Stimulated activated CD4-positive, alpha-beta T cell treated with anti-CD3 and anti-CD28 coated beads, Interleukin-1b, Interleukin-23, amount 100 ng/mL, for 1 hour (primary cell): ENCODE measurements at places on chromosomes 13 and 19.

DNA sequence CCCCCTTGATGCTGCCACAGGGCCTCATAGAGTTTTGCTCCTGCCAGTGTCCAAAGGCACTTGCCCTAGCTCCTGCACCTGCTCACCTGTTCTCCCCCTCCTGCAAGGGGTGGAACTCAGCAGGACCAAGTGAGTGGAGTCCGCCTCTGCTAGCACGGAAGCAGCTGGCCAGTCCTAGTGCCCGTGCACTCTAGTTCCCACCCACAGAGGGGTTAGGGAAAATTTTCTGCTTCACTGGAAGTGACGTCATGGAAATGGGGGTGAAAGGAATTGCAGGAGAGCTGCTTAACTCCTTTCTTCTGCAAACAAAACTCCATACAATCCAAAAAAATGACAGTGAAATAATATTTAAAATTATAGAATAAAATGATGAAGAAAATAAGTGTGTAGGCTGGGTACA is 609.7 kb upstream of the SLITRK1 start:
- no peak for DNase-seq

GRCh38 chr13:40352380-40352778 is 314.1 kb downstream of the FOXO1 start:
- DNase-seq, result no peak

GRCh38 chr13:98147521-98147920 is 4.6 kb downstream of the FARP1 start:
- no peak for DNase-seq

DNA sequence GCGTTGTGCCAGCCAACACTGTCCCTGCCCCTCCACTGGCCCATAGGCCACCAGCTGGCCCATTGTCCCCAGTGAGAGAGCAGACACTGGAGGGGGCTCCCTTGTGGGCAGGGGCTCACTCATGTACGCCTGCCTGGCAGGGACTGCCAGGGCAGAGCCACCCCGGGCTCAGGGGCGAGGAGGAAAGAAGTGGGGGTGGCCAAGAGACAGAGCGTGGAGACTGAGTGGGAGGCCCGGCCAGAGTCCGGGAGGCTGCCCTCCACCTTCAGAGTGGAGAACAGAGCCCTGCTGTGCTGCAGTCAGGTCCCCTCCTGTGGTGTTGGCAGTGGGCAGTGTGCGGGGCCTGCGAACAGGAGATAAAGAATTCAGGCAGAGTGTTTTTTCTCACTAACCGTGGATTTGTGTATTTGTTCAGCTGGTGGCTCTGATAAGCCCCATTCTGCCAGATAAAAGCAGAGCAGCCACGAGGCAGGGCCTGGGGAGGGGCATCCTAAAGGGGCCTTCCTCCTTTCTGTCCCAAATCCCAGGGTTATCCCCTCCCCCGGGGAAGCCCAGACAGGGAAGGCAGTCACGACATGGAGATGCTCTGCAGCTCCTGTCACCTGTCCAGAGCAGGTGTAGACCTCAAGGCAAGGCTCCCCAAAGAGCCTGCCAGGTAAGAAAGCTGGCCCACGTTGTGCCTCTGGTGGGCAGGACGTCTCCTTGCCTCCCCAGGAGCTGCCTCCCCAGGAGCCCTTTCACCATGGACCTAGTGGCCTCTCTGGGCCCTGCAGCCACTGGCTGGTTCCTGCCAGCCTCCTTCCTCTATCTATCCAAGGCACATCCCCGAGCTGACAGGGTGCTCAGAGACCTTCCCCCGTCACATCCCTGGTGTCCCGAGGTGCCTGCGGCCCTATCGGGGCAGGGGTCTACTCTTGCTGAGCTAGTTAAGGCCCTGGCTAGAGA is 33.0 kb downstream of the LYL1 start:
- DNase-seq, result no peak

DNA sequence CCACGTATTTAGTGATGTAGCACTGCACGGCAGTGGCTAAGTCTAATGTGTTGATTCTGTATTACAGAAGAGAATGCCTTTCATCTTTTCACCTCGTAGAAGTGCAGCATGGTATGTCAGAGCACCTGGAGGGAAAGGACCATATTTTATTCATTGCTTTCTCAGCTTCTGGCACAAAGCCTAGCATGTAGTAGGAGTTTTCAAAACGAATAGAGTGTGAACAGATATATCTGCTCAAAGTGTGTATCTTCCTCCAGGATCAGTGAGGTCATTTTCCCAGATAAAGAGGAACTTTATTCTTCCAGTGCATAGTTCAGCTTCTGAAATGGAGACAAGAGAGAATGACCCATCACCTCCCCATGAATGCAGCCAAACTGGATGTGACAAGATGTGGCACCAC is 21.2 kb upstream of the PCDH8 start:
- DNase-seq, result no peak

DNA sequence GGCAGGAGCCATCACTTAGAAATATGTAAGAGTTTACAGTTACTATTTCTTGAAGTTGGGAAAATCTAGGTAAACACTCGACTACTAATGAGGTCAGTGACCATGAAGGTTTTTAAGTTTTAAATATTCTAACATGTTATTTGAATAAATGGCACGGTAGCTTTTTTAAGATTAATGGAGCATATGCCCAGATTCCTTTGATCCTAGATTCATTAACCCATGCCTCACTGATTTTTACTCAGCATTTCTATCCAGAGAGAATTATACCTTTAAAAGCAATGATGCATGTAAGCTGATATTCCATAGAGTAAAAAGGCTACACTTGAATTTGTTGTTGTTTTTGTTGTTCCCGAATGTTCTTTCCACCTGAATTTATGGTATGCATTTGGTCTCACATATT is 541.4 kb downstream of the DACH1 start:
- no peak for DNase-seq

DNA sequence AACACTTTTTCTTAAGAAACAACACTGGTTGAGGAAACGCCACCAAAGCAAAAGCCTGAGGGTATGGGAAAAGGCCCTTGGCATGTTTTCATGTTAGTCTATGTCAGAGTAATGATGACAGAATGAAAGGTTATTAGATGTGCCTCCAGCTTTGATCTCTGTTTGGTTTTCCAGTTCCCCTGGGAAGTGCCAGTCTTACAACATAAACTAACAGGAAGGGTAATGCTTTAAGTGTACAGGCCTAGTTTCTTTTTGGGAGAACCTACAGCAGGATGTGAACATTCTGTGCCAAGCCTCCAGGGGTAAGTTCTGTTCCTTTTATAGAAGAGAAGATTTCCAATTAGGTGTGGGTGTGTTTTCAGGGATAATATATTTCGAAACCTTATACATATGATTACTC is 121.7 kb downstream of the FNDC3A start:
- DNase-seq, result no peak

GRCh38 chr13:47893527-47893926 is 107.5 kb downstream of the SUCLA2 start:
- DNase-seq, result no peak

DNA sequence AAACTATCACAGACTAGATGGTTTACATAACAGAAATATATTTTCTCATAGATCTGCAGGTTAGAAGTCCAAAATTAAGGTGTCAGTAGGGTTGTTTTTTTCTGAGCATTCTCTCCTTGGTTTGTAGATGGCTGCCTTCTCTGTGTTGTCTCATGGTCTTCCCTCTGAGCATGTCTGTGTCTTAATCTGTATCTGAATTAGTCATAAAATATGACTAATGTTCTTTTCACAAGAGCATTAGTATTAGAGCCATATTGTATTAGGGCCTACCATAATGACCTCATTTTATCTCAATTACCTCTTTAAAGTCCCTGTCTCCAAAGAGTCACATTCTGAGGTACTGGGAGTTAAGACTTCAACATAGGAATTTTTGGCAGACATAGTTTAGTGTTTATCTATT is 77.2 kb upstream of the OBI1 start:
- no peak for DNase-seq

- DNase-seq, result no peak
These were observed 578.7 kb downstream of the DIAPH3 start for GRCh38 chr13:59584761-59585670.

GRCh38 chr19:8045872-8046568 is 6.5 kb upstream of the CCL25 start:
- DNase-seq, result no peak

DNA sequence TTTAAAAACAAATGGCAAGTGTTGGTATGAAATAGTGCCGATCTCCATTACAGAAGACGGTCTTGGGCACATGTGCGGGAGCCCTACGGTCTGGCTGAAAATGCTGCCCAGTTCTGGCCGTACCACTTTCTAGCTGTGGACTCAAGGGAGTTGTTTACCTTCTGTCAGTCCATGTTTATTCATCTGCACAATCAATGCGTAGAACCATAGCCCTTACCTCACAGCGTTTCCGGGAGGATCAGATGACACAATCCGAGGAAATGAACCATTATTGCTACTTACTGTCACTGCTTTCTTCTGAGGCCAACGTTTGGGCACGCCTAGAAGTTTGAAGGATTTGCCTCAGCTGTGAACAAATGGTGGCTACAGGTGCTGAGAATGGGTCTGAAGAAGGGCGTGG is 31.2 kb downstream of the GADD45B start:
- DNase-seq, result no peak

- no peak for DNase-seq
These were observed at the start of gene GPR18 for GRCh38 chr13:99258210-99258860. Gene GPR18, minus strand, starts transcription at chr13:99258379. Its CDS starts 2,507 bp downstream, at chr13:99255872.

DNA sequence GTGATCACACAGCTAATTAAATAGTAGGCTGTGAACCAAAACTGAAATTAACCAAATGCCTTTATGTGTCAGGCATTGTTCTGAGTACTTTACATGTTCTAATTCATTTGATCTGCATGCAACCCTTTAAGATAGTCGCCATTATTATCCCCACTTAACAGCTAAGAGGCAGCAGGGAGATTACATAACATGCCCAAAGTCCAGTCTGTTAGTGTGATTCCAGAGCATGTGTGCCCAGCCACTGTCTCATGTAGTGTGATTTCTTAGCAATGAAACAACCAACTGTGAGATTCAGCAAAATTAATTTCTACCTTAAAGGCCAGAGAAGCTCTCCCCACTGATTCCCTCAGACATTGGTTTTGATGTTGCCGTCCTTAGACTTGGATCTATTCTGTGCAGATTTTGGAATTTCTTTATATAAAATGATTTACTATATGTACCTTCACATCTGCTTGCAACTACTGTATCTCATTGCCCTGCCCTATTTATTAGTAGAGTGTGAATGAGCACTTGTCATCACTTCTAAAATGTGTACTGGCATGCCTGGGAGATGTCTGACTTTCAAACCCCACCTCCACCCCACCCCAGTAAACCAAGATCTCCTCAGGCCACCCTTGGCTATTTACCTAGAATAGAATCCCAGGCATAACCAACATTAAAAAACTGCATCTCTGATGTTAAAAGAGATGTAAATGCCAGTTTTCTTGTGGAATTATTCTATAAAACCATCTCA is 41.2 kb downstream of the POLR1D start:
- no peak for DNase-seq

GRCh38 chr19:42278452-42279154 is 9.6 kb downstream of the CIC start:
- no peak for DNase-seq

DNA sequence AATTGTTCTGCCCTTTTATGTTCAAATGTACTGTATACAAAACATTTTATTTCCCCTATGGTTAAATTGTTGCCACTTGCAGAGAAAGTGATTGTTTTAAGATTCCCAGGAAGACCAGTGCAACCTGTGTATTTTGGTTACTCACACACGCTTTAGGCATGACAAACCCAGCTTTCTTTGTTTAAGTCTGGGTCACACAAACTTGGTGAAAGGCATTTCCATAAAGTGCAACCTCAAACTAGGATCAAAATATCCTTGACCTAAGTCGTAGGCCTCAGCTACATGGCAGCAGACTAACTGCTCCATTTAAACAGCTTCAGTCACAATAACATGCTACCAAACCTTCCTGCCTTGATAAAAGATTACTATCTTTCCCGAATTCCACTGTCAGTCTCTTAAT is 639.0 kb upstream of the PRR20A start:
- no peak for DNase-seq

- no peak for DNase-seq
These were observed 114.2 kb downstream of the NUFIP1 start for GRCh38 chr13:44874886-44875630.

- DNase-seq, result no peak
These were observed 7.8 kb upstream of the SYCN start for GRCh38 chr19:39211731-39212374.

DNA sequence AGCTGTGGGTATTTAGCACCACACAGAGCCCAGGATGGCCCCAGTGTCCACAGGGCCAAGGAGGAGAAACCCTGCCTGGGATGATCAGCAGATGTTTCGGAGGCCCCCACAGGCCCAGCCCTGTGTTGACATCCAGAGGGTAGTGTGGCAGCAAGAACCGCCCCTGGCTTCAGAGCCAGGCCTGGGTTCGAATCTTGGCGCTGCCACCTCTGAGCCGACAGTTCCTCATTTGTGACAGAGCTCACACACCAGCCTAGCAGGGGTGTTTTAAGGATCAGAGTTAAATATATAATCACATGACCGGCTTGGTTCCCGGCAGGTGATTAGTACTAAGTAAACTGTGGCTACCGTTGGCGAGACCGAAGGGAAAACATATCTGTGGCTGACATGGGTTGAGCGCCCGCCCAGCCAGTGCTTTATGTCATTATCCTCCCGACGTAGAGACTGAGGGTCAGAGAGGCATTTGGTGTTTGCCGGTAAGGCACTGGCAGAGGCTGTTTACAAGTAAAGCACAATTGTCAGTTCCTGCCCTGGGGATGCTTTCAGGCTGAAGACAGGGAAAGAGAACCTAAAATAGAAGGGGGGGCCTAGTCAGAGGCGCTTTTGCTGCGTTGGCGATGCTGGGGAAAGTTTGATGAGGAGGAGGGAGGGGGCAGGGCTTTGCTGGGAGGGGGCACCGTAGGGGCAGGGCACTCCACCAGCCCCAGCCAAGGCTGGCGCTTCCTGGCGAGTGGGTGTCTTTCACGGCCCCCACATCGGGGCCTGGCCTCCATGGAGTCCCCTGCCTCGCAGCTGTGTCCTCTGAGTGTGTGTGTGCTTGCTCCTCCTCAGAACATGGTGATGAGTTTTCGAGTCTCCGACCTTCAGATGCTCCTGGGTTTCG is 4.8 kb downstream of the PIAS4 start:
- DNase-seq, result no peak

GRCh38 chr13:52896827-52897659 is 48.6 kb upstream of the PCDH8 start:
- no peak for DNase-seq
